ENCODE measurements at places on chromosomes 12 and 14.

DNA sequence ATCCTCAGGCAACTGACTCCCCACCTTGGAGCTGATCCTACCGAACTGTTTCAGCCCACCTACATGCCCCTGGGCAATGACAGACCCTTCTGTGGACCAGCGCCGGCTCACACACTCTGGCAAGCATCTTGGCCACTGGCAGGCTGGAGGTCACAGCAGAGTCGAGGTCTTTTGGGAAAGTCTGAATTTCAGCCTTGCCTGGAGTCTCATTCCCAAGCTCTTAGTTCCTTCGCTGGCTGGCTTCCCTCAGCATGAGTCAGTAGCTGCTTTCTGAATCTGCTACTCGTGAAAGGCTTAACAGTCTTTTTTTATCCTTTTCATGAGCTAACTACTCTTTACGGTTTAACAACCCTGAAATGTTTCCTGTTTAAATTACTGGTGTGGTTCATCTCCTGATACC, 44.5 kb downstream of the ASCL4 start:
- peak; percentile 61 for DNase-seq

DNA sequence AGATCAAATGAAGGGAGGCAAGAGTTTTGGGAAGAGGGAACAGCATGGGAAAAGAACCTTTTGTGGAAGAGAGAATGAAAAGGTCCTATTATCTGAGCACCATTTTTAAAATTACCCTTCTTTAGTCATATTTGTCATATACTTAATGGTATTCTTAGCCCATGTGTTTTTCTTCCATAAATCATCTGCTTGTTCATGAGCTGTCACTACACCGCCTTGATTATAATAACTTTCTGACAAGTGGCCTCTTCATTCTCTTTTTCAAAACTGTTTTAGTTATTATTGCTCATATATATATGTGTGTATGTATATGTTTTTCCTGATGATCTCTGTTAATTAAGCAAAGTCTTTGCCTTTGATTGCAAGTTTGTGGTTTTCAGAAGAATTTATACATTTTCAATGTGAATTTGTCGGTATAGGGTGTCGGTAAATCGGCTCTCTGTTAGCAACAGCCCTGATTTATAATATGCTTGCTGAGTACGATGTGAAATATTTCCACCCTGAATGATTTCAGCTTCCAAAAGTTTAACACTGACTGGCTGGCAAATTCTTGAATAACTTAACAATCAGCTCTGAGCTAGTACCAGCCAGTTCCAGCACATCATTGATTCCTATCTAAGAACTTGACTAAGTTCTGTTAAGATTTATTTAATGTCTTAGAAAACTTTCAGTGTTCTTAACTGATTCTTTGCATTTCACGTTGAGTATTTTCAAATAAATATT, 49.2 kb downstream of the GUCY2C start:
- no peak for DNase-seq

- DNase-seq, result peak; percentile 25
Observed at GRCh38 chr14:31419179-31419966, 977 bp downstream of the HEATR5A start.

DNA sequence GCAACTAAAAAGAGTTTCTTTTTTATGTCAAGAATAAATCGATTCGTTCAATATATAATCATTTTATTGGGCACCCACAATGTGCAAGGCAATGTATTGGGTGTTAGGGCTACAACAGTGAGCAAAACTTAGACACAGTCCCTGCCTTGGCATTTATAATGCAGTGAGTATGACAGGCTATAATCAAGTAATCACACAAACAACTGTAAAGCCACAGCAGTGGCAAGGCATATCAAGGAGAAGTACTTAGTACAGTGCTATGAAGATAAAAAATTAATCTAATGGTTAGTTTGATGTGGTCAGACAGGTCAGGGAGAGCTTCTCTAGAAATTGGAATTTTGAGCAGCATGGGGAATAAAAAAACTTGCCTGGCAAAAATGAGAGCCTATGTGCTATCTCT, 39.5 kb upstream of the OTOGL start:
- DNase-seq, result no peak

- peak; percentile 65 for DNase-seq
Observed at GRCh38 chr12:94545935-94546771, 86.5 kb upstream of the CEP83 start.

- DNase-seq, result no peak
Observed at GRCh38 chr14:104442631-104443390, 136.8 kb upstream of the C14orf180 start.

DNA sequence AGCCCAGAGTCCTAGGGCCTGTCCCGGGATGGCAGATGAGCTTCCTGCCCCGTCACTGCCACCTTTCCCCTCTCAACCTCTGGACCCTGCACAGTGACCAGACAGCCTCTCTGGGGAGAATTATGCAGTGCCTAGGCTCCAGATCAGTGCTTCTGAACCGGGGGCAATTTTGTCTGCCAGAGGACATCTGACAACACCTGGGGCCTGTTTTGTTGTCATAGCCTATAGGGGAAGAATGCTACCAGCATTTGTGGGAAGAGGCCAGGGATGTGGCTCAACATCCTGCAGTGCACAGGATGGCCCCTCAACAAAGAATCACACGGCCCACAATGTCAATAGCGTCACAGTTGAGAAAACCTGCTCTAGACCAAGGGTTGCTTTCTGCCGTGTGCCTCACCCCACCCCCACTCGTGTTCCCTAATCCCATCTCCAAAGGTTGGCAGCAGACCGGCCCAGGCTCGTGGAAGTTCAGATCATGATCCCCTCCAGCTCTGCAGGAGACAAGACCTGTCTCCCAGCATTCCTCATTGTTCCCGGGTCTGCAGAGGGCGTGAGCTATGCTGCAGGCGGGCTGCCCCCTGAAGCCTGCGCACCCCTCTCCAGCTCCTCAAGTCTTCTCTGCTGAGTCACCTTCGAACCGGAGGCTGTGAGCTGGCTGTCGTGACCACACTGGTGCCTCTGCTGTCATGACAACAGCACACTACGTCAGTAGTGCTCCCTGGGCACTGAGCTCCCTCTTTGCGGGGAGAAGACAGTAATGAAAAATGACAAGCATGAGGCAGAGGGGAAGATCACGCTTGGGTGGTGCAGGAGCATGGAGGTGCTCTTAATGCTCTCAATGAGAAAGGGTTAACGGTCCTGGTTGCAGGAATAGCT, 2.0 kb upstream of the GAPDH start:
- DNase-seq, result peak; percentile 99

- no peak for DNase-seq
Observed at GRCh38 chr14:69328765-69329164, 68.8 kb downstream of the GALNT16 start.

DNA sequence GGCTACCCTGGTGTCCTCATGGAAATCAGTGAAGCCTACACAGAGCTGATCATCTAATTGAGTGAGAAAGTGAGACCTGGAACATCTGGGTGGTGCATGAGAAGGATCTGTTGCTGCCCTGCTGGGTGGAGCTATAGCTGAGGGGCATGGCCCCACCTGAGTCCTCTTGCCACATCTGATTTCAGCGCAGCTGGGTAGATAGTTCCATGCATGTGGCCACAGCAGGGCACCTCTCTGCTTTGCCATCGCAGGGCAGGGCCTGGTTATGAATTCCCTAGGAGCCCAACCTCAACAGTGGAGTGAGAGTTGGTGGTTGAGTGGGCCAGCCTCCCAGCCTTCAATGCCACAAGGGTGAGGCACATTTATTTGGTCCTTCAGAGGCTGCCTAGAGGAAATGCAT, 407.8 kb downstream of the BCL11B start:
- DNase-seq, result no peak

GRCh38 chr12:29510591-29511185, 13.2 kb upstream of the OVCH1 start:
- DNase-seq, result no peak

DNA sequence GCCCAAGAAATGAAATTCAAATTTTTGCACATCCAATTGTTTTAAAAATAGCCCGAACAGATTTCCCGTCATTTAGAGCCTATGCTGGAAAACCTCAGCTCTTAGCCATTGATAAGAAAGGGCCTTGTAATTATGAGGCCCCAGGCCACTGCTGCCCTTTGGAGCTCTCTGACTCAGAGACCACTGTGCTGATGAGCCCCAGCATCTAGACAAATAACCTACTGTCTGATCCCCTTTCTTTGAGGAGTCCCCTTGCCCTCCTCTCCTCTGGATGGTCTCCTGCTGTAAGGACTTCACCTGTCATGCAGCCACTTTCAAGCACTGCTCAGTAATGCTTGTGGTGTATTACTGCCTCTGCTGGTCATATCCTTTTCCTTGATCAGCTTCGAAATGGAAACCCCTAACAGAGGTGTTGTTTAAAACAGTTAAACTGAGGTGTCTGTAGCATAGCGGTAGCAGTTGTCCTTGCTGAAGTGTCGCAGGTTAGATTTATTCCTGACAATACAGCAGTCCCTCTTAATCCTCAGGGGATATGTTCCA, 159.9 kb upstream of the SRRM4 start:
- no peak for DNase-seq

GRCh38 chr14:69149461-69150244, 3.3 kb downstream of the DCAF5 start:
- DNase-seq, result no peak

DNA sequence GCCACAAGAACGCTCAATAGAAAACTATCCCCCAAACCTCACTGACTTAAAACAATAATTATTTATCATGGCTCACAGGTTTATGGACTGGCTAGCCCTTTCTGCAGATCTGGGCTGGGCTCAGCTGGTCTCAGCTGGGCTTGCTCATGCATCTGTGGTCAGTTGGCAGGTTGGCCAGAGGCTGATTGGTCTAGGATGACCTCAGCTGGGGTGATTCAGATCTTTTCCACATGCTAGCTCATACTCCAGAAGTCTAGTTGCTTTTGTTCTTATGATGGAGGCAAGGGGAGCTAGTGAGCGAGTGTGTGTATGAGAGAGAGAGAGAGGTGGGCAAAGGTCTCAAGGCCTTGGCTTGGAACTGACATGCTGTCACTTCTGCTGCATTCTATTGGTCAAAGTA, 181.2 kb upstream of the NRXN3 start:
- DNase-seq, result peak; percentile 13

- peak; percentile 2 for DNase-seq
Observed at GRCh38 chr12:86838711-86839110, 582.5 kb upstream of the MGAT4C start.

DNA sequence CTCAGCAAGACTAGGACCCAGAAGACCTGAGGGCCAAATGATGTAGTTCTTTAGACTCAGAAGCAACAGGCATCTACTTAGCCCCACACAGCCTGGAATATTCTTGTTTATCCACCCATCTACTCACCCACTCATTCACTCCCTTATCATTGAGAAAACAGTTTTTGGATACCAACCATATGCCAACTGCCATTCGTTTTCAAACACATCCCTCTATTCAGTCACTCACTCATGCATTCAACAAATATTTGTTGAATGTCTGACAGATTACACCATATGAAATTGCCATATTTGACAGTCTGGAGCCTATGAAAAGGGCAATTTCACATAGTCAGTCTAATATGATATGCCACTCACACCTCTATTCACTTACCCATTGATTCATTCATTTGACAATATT, 103.2 kb downstream of the NT5DC3 start:
- no peak for DNase-seq

- peak; percentile 3 for DNase-seq
Observed at GRCh38 chr12:98955284-98955683, 310.2 kb downstream of the APAF1 start.

DNA sequence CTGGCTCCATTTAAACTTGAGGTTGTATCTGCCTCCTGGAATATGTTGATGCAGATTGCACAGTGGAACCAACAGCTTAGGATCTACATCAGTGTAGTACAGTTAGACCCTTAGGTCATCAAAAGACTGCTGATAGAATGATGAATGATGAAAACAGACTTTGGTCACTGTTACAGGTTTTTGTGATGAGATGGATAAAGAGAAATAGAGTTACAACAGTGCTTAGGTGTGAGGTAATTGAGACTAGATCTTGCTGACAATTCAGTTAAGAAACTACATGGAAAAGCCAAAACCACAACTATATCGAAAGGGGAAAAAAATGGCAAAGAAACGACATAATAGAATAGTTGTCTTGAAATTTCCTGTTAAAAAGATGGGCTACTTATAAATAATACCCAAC, 145.7 kb upstream of the LMNTD1 start:
- peak; percentile 79 for DNase-seq

DNA sequence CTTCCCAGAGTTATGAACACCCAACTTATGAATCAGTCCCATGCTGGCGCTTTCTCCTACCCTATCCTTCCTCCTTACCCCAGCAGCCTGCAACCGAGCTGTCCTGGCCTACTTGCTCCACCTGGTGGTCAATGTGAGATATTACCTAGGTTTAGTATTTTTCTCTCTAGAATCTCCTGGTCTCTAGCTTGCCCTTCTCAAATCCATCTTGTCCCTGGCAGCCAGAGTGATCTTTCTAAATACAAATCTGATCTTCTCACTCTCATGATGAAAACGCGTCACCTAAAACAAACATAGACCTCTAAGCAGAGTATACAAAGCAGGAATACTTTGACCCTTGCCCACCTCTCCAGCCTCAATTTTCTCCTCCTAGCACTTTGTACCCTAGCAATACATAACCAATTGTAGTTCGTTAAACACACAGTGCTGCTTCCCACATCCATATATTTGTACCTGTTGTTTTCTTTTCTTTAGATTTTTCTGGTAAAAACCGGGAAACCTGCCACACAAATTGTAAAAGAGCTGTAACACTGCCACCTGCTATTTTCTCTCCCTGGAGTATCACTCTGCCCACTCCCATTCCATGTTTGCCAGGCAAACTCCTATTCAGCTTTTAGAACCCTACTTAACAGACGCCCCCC, 20.0 kb upstream of the TCP11L2 start:
- peak; percentile 60 for DNase-seq

DNA sequence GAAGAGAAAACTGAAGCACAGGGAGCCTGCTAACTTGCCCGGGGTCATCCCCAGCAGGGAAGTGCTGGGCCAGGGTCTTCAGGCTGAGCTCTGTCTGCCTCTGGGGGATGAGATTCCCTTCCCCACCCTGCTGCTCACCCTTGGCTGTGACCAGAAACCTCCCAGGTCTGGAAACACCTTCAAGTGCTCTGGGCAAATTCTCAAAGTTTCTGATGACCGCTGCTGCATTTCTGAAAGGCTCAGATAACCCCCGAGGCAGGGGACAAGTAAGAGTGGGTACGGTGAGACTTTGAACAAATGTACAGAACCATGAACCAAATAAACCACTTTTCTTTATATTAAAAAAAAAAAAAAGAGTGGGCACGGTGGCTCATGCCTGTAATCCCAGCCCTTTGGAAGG, 41.3 kb downstream of the LTBP2 start:
- no peak for DNase-seq

GRCh38 chr12:7113389-7113871, 4.4 kb upstream of the C1RL start:
- peak; percentile 44 for DNase-seq

DNA sequence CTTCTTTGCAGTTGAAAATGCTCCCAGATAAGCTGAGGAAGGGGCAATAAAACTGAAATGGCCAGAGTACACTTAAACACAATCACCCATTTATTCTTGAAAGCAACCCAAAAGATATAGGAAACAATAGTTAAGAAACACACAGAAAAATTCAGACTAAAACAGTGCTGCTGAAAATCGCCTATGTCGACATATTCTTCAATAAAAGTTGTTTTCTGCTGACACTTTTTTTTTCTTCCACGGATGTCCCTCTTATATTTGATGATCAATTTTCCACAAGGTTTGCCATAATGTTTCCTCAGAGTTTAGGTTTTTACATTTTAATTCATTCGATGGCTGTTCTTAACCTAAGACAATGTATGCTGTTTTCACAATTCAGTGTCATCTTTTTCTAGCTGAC, 74.2 kb downstream of the TPH2 start:
- DNase-seq, result no peak
